ENCODE measurements at places on chromosomes 5 and 9.

DNA sequence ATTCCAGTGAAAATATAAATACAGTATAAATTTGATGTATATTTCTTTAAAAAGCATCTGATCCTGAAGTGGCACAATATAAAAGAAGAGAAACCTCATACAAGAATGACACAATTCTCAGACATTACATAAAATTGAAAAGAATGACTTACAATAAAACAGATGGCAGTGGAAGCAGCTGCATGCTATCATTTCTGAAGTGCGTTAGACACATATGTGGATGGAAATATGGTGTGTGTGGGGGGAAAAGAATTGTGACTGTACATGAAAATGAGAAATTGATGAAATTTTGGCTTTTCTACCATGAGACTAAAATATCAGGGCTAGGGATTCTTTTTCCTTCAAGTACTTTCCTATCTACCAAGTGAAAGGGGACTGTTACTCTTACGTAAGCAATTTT is 45.9 kb upstream of the CDH18 start:
- no peak for DNase-seq

DNA sequence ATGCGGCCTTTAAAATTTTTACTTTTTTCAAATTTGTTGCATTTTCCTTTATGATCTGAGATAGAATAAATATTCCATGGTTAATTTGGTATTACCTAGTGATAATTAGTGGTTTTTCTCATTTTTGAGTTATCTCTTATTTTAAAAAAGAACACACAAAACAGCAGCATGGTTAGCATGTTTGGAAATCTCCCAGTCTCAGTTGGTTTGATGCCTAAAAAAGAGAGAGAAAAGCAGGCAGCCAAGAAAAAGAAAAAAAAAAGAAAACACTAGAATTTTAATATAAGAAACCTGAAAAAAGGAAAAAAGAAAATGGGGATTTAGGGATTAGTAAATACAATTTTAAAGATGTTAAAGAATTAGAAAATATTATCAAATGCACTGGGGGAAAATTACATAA is 15.3 kb downstream of the SUSD1 start:
- DNase-seq = no peak

DNA sequence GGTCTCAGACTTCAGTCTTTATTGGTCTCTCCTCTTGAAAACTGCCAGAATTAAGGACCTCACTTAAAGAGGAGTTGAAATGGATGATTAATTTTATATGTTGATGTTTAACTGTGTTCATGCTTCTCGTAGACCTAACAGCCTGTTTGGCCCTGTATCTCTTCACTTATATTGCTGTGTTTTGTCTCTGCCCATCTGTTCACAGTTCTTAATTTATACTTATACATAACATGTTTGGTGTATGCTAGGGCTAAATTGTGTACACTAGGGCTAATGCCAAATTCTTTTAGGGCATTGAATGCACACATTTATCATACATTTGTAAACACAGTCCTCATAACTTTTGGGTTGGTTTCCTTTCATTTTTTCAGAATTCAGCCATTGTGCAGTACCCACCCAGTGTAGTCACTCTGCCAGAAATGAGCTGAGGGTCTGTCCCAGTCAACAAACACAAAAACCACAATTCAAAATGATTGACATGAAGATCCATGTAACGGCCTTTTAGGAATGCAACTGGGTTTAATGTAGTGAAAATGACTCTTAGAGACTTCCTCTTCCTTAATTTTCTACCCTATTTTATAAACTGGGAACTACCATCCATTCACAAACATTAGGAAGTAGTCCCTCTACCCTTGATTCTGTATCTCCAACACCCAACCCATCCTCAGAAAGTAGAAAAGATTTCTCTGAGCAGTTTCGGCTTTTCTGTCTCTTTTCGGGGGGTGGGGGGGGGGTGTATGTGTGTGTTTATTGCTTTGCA is 668.8 kb upstream of the KLF4 start:
- DNase-seq = no peak

GRCh38 chr5:143506836-143507552 is 103.5 kb upstream of the NR3C1 start:
- no peak for DNase-seq

DNA sequence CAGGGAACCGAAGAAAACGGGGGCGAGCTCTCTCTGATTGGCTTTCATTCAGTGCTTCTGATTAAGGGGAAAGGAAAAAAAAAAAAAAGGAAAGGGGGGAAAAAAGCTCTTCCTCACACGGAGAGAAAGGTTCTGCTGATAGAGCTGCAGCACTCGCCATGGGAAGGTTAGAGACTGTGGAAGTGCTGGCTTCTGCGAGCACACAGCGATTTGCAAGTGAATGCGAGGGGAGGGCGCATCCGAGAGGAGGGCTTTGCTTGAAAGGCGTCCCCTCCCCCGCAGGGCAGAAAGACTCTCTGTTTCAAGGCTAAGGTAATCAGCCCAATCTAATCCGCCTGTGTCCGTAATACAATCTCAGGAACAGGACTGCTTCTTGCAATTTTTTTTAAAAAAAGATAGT is at the start of gene CDH10:
TSS of gene CDH10 (minus strand) at position 218 of the 400 bp plus-strand sequence. CDS start 51,488 bp downstream, outside the sequence.
- DNase-seq = no peak

DNA sequence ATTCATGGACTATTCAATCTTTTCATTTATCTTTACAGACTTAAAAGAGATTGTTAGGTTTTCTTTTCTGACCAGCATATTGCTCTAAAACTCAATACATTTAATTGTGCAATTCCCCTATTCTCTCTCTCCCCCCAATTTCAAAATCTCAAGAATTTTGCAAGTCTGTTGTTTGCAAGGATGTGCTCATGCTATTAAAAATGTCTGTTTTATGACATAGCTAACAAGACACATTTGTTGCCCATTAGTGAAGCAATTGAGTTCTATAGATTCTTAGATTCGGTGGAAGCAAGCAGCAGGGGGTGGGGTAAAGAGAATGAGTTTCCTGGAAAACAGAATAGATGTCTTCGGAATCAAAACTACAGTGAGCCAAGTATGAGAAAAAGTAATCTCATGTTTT is 8.5 kb upstream of the CSNK1A1 start:
- no peak for DNase-seq

DNA sequence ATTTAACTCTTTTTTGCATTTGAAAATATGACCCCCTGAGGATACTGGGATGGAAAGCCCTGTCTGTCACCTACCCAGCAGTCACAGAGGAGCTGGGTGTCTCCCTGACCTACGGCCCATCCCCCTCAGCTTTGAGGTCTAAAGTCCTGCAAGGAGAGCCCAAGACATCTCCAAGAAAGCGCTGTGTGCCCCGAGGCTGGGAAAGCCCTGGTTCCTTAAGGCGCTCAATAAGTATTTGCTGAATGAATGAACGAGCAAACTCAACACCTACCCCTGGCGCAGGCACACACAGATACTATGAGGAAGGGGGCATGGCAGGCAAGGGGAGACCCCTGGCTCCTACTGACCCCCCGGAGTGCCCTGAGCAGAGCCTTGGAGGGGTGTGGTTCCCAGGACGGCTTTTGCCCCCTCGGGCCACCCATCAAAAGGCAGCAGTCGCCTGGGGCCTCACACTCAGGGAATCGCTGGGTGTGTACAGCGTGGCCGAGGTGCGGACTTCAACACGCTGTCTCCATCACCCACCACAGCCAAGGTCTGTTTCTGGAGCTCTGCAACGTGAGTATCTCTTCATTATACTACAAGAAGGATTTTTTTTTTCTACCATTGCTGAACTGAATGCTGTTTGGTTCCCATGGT is 211.6 kb downstream of the ERCC6L2 start:
- no peak for DNase-seq

DNA sequence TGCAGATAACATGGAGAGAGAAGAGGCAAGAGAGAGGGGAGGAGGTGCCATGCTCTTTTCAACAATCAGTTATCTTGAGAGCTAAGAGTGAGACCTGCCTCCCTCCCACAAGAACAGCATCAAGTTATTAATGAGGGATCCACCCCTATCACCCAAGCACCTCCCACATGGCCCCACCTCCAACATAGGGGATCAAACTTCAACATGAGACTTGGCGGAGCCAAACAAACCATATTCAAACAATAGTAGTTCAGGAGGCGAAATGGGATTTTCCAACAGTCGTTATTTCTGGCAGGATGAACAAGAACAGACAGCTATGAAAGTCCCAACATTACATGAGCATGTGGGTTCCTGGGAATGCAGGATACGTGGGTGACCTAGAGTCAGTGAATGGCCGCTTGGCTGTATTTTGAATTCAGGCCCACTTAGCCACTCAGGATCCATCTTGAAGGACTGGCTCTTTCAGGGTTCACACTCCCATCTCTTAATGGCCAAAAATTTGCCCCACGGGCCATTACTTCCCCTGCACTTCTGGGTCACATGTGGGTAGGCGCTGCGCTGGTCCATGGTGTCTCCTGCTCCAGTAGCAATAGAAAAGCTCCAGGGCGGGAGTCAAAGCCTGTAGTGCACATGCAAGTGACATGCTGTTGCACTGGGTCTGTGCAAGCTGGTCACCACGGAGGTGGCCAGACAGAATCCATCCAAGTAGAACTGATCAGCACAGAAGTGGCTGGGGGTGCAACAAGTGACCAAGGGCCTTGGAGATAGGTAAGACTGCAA is 7.1 kb upstream of the FAF2 start:
- no peak for DNase-seq

GRCh38 chr5:43315263-43315662 is 2.1 kb upstream of the HMGCS1 start:
- DNase-seq = no peak

- DNase-seq = peak; percentile 63
Observed at GRCh38 chr5:141172381-141173204, at the start of gene PCDHB7. Gene PCDHB7, plus strand, starts transcription at chr5:141172644. Its CDS starts 192 bp downstream, at chr5:141172836.

DNA sequence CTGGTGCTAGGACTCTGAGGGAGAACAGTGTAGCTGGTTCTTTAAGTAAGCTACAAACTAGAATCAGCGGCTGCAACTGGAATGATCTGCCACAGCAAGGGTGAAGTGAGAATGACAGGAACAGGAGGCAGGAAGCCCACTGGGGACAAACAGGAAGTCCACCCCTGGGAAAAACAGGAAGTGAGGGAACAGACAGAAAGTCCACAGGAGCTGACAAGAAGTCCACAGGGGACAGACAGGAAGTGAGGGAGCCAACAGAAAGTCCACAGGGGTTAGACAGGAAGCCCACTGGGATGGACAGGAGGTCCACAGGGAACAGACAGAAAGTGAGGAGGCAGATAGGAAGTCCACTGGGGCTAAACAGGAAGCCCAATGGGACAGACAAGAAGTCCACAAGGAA is 15.5 kb downstream of the ADAMTS16 start:
- no peak for DNase-seq
